ENCODE measurements at places on chromosomes 2 and 18.
A peak's percentile ranks its signal among the peaks of the same experiment; 100 is the strongest.

GRCh38 chr2:24412812-24413211 lies 52.5 kb upstream of the ITSN2 start:
- DNase-seq = no peak

GRCh38 chr2:223199531-223200515 lies 147.8 kb downstream of the KCNE4 start:
- DNase-seq = no peak

GRCh38 chr18:38940863-38941531 lies 1375.4 kb upstream of the CELF4 start:
- no peak for DNase-seq

GRCh38 chr2:82182270-82182669 lies 1877.7 kb upstream of the LRRTM1 start:
- DNase-seq = no peak

DNA sequence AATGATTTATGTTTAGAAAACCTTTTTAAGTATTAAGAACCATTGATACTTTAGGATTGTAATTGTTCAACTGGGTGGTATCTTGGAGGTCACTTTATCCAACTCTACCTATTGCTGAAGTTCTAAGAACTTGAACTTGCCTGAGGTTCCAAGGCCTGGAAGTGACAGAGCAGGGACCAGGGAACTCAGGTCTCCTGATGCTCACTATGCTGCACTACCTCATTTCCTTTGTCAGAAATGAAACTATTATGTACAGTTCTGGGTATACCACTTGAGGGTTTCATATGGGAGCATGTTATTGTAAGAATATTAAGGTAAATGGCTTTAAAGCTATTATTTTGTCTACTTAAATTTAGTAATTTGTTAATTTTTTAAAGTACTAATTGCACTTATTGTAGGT lies 3.0 kb downstream of the MBD5 start:
- DNase-seq = no peak

- no peak for DNase-seq
Measured at GRCh38 chr2:65374575-65374974, 57.8 kb downstream of the SPRED2 start.

- no peak for DNase-seq
Measured at GRCh38 chr2:197294260-197294659, 16.3 kb downstream of the ANKRD44 start.

DNA sequence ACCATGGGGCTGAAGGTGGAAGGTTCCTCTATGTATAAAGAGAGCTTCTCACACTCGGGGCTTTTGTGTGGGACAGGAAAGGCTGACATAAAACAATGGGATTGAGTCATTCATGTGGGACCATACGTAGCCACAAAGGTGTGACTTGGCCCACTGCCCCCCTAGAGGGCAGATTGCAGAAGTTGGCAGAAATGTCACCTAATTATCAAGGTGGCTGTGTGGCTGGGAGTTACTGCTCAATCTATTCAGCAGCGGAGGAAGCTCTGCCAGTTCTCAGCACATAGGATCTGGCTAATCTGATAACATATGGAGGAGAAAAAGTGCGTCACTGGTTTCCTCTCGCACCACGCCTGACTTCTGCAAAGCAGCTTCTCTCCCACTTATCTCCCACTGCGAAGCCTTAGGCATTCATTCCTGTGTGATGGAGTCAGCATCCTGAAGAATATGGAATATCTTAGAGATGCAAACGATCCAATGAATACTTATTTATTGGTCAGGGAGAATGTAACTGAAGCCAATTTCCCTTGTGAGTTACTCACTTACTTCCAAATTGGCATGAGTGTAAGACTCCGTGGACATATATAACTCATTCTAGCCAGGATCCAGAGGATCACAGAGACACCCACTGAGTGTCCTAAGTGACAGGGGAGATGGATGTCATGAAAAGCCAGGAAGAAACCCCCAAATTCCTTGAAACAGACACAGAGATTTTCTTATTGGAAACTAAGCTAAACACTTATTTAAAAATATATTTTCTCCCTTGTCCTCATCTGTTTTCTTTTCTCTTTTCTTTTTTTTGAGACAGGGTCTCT lies 344.8 kb downstream of the TGIF1 start:
- peak; percentile 1 for DNase-seq

DNA sequence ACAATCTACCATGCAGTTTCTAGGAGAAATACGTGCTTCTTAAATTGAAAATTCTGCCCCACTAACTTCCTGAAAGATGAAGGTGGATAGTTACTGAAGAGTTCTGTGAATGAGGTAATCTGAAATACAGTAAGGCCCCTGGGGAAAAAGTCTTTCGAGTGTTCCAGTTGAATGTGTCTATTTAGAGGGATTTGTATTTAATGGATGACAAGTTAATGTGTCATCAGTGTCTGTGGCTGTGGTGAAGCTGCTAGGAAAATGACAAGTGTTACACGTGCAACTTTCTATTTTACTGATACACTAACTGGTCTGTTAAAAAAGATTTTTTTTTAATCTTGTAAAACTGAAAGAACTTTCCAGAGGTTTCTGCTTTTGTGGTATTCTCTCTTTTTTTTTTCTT lies 384.6 kb downstream of the STK39 start:
- DNase-seq = no peak

DNA sequence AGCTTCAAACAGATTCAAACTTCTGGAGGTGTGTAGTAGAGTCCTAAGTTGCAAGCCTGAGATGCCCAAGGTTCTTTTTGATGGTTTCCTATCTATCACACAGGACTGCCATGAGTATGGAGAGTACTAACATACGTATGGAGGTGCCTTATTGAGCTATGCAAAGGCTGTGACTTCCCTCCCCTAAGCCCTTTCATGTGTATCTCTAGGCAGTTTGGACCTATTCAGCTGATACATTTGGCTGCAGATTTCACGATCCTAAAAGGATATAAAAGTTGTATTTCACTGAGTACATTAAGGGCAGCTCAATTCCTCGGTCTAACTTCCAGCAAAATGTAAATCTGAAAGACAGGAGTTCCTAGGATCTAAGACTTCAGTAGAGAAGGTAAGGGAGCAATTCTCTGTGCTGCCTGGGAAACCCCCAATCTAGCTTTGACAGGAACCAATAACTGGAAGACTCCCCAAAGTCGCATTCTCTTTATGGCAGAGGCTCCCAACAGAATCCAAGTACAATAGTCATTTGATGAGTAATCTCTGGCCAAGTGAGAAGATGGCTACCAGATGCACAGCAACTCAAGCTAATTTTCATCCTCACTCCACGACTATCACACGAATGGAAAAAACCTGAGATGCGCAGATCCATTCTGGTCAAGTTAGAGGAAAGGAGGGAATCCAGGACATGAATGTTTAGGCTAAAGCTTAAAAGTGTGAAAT lies 83.8 kb downstream of the ATL2 start:
- no peak for DNase-seq

- no peak for DNase-seq
Measured at GRCh38 chr2:210112871-210113270, 58.3 kb downstream of the KANSL1L start.

DNA sequence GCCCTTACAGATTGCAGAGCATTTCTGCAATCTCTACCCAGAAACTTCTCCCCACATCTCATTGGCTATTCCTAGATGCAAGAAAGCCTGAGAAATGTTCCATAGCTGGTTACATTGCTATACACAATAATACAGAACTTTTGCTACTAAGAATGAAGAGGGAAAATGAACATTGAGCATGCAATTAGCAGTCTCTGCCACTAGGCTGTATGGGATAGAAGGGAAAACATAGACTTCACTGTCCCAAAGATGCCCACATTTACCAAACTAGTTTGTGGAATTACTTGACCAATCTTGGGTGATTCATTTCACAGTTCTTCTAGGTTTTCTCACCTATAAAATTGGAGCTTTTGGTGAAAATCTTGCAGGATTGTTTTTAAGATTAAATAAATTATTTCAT lies 265.7 kb upstream of the NT5C1B start:
- peak; percentile 35 for DNase-seq

DNA sequence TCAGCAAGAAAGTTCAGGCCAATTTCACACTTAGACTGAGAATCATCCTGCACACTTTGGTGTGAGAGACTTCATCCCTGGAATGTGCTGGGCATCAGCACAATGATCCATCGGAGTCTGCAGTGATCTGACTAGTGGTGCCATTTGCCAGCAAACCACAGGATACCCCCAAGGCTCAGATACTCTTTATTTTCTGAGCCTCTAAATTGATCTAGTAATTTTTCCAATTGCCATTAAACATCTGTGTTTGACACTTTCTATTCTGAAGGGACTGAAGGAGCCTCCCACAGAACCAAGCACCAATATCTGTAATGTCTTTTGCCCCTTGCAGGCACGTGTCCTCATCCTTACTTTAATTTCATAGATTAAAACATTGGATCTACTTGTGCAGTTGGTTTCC lies 485.3 kb upstream of the SMIM21 start:
- DNase-seq = no peak

- DNase-seq = peak; percentile 70
Measured at GRCh38 chr2:109736177-109736827, 57.8 kb upstream of the RGPD5 start.

- DNase-seq = no peak
Measured at GRCh38 chr2:46697830-46698323, 217.7 kb downstream of the MCFD2 start.

DNA sequence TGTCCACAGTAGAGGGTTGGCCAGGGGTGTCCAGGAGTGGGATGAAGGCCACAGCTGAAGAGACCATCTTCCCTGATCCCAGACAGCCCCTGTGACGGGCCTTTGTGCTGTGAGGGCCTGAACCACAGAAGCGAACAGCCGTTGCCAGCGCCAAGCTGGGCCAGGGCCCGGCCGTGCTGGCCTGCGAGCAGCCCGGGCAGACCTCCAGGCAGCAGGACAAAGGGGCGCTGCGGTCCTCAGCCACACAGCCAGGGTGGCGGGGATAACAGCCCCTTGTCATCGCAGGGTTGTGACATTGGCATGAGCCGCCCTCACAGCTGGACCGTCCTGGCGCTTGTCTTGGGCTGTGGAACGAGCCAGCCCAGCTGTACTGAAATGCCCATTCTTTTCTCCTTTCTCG lies 161.1 kb downstream of the FAM210A start:
- DNase-seq = no peak

GRCh38 chr18:46274266-46274665 lies 170.1 kb downstream of the HAUS1 start:
- no peak for DNase-seq

GRCh38 chr2:209425471-209426071 lies 1.7 kb downstream of the MAP2 start:
- peak; percentile 75 for DNase-seq

DNA sequence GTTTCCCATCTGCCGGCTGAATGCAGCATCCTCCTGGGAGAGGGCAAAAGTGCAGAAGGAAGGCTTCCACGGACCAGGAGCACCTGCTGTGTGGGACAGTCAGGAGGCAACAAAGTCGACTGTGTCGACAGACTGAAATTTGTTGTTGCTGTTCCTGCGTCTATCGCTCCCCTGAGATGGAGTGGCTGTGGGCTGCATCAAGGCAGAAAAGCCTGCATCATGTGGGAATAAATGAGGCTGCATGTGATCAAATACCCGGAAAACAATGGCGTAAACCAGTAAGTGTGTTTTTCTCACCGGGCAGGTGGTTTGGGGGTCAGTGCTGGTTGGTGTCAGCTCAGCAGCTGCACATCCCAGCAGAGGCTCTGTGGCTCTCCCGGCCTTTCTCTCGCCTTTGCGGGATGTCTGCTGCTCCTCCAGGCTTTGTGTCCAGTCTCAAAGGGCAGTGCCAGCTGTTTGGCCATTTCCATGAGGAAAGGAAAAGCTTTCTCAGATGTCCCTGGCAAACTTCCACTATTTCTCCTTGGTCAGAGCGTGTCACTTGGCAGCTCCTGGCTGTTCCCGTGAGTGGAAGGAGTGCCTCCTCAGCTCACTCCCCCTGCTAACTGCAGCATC lies 262.4 kb downstream of the NDUFA10 start:
- no peak for DNase-seq

GRCh38 chr2:241867776-241868420 lies 1.6 kb upstream of the RTP5 start:
- peak; percentile 81 for DNase-seq

DNA sequence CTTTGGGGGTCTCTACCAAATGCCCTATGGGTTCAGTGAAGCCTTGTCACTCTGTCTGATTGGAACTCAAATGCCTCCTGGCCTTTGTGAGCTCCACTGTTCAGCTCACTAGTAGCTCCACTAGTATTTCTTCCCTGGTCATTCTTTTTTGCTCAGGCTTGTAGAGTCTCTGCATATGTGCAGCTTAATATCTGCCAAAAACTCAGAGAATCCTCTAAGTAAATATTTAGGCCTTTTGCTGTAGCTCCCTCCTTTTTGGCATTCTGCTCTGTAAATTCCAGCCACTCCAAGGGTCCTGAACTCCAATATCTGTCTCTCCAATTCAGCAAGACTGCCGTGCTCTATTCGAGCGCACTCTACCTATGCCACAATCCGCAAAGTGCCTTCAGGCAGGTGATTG lies 146.5 kb downstream of the MAIP1 start:
- no peak for DNase-seq

GRCh38 chr2:178392215-178392614 lies 58.8 kb downstream of the PRKRA start:
- no peak for DNase-seq

DNA sequence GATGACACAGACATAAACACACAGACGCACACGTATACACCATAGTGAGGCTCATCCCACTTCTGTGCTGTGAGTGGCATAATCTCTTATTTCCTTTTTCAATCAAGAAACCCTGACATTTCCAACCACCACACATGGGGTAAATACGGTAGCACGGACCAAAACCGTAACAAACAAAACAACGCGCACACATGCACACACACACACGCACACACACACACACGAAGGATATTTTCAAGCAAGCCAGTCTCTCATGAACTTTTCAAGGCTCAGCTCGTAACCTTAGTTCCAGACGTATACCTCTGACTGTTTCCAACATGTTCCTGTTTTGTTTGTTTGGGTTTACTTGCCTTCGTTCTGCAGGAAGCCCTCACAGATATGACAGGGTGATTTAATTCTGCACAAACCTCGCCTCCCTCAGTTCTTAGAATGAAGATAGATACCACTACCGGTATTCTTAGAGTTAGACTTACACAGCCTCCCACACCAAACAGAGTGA lies 119.8 kb downstream of the BCL2 start:
- no peak for DNase-seq

DNA sequence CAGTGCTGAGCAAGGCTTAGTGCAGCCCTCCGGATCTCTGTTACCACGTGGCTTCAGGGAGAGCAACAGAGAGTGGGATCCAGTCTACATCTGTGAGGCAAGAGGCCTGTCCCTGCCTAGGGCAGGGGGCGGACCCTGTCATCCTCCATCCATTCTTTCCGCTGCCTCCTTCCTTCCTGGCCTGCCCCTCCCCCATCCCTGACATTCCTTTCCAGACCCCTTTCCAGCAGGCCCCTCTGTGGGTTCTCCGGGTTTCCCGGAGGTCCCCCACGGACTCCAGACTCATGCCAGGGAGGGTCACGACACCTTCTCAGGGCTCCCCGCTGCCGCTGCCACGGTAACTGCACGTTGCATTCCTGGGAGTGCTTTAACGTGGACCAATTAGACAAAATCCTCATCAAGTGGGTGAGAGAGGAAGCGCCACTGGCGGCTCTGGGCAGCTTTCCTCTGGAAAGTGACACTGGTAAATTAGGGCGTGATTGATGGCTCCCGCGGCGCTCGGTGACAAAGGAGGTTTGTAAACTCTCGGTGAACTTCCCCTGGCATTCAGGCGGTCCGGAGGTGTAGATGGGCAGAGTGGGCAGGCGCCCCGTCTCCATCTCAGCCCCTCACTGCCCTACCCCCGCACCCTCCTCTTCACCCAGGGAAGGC lies 11.4 kb downstream of the ATOH8 start:
- no peak for DNase-seq

GRCh38 chr2:176415174-176415895 lies 146.1 kb downstream of the MTX2 start:
- DNase-seq = no peak

GRCh38 chr18:27871726-27872125 lies 305.2 kb downstream of the CDH2 start:
- DNase-seq = no peak

Data from NCI-H1694 (cell line).